Left lung (tissue), 14 donors: ENCODE measurements at places on chromosomes 1 and 21. TPM values are rescaled to one million over a fixed set of nuclear protein-coding genes. Genes with fewer than 3 reads are reported as not detected.

DNA sequence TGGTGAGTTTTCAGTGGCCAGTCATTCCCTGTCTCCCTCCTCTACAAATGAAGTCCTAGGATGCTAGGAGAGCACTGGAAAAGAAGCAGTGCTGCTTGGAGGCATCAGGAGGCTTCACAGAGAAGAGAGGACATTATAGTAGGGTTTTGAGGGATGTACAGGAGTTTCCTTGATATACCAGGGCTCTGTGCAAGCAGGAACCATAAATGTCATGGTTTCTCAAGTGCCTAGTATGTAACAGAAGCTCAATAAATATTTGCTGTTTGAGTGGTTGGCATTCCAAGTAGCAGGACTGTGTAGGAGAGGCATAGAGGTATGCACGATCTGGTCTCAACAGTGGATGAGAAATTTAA is 133.5 kb upstream of the WNT4 start:
- H3K4me1 ChIP-seq, result no peaks in the 10 kb centered on the region
- no peaks in the 10 kb centered on the region for H3K36me3 ChIP-seq
- no peak overlapping the region for H3K27ac ChIP-seq
- H3K27me3 ChIP-seq, result no peaks in the 10 kb centered on the region
- H3K4me3 ChIP-seq, result no peak overlapping the region

GRCh38 chr1:225462429-225462713 is 34.5 kb upstream of the LBR start:
- no peaks in the 10 kb centered on the region for H3K27me3 ChIP-seq
- no peak overlapping the region for H3K27ac ChIP-seq
- no peak overlapping the region for H3K4me3 ChIP-seq
- no peaks in the 10 kb centered on the region for H3K36me3 ChIP-seq

- DNase-seq, result no peak
- peaks cover under 1% of the 10 kb centered on the region for H3K4me1 ChIP-seq
- H3K36me3 ChIP-seq, result no peaks in the 10 kb centered on the region
- no peaks in the 10 kb centered on the region for H3K27me3 ChIP-seq
- no peak overlapping the region for H3K4me3 ChIP-seq
These were observed 27.9 kb downstream of the PGM1 start for GRCh38 chr1:63621075-63621474.

DNA sequence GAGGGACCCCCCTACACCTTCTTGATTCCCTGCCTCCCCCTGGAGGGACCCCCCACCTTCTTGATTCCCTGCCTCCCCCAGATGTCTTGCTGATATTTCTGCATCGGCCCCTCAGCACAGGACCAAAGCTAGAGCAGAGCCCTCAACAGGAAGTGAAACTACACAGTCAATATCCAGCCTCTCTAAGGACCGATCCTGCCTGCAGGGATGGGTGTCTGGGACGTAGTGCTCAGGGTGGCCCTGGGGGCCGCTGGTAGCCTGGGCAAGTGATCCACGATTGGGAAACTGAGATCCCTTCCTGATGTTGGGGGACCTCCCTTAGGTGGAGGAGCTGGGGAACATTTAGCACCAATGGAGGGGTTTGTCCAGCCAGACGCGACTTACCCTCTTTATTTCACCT is 3.9 kb upstream of the LEFTY2 start:
- no peak overlapping the region for H3K4me3 ChIP-seq
- H3K27ac ChIP-seq, result no peak overlapping the region
- H3K4me1 ChIP-seq, result peaks cover 19% of the 10 kb centered on the region
- DNase-seq, result no peak
- H3K27me3 ChIP-seq, result no peaks in the 10 kb centered on the region
- no peaks in the 10 kb centered on the region for H3K36me3 ChIP-seq

GRCh38 chr1:47703981-47704596 is 266.2 kb downstream of the FOXD2 start:
- no peak for DNase-seq
- peaks cover 5% of the 10 kb centered on the region for H3K4me1 ChIP-seq
- H3K27ac ChIP-seq, result no peak overlapping the region
- H3K36me3 ChIP-seq, result no peaks in the 10 kb centered on the region
- no peak overlapping the region for H3K4me3 ChIP-seq
- H3K27me3 ChIP-seq, result peaks cover 43% of the 10 kb centered on the region

DNA sequence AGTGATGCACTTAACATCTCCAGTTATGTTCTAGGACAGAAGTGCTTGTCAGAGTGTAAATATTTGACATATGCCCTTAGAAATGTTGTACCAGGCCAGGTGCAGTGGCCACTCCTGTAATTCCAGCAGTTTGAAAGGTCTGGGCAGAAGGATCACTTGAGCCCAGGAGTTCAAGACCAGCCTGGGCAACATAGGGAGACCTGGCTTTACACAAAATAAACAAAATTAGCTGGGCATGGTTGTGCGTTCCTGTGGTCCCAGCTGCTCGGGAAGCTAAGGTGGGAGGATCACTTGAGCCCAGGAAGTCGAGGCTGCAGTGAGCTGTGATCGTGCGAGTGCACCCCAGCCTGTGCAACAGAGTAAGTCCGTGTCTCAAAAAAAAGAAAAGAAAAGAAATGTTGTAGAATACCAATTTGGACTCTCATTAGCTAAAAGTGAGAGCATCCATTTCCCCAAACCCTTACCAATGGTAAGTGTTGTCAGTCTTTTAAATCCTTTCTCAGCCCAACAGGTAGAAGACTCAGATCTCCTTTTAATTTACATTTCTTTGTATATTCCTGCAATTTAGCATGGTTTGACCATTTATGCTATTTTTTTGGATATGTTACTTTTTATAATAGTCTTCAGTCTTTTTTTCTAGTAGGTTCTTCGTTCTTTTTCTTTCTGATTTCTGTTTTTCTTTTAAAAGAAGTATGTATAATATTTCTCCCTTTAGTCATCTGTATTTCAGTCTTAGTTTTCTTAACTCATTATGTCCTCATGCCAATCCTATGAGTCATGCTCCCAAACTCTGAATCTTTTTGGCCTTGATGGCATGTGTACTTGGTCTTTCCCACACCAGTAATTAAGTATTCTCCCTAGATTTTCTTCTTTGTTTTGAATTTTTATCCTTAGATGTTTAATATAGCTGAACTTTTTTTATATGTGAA is 74.4 kb downstream of the CAMTA1 start:
- H3K4me3 ChIP-seq, result no peak overlapping the region
- peak; percentile 51 for DNase-seq
- no peaks in the 10 kb centered on the region for H3K27me3 ChIP-seq

- no peak for DNase-seq
- H3K27ac ChIP-seq, result no peak overlapping the region
- no peaks in the 10 kb centered on the region for H3K36me3 ChIP-seq
- no peaks in the 10 kb centered on the region for H3K4me1 ChIP-seq
- H3K4me3 ChIP-seq, result no peak overlapping the region
These were observed 103.3 kb upstream of the DEPDC1 start for GRCh38 chr1:68600049-68600661.

DNA sequence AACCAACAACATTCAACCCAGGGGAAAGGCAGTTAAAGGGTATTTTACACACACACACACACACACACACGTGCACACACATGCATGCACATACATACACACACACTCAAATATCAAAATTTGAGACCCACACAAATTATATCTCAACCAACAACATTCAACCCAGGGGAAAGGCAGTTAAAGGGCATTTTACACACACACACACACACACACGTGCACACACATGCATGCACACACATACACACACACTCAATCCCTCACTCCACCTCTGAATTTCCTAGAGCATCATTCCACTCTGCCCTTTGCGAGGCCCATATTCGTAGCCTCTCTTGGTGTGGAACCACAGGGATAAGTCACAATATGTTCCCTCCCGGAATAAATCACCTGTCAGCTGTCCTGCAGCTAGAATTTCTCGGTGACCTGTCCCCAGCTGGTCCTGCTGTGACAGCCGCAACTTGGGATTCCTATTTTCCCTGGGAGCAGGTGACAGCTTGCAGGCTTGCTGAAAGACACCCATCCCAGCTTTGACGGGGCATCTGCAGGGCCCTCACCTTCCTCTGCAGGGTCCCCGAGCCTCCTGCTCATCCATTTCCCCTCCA is 122.7 kb downstream of the PSMG1 start:
- H3K36me3 ChIP-seq, result no peaks in the 10 kb centered on the region
- H3K4me1 ChIP-seq, result no peaks in the 10 kb centered on the region
- no peak overlapping the region for H3K4me3 ChIP-seq
- no peaks in the 10 kb centered on the region for H3K27me3 ChIP-seq
- no peak overlapping the region for H3K27ac ChIP-seq

DNA sequence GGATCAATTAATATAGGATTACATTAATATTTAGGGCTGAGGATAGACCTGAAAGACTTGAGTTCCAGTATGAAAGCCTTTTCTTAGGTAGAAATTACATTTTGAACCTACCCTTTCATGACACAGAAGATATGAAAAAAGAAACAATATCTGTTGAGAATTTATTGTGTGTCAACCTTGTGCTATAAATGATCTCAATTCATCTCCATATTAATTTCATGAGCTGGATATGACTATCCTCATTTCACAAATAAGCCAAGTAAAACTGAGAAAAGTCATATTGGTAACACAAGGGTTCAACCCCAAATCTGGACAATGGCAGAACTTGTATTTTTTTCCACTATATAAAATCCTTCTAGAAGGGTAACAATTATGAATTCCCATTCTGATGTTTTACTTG is 120.0 kb downstream of the TRIM33 start:
- no peaks in the 10 kb centered on the region for H3K27me3 ChIP-seq
- H3K4me3 ChIP-seq, result no peak overlapping the region
- H3K4me1 ChIP-seq, result no peaks in the 10 kb centered on the region

DNA sequence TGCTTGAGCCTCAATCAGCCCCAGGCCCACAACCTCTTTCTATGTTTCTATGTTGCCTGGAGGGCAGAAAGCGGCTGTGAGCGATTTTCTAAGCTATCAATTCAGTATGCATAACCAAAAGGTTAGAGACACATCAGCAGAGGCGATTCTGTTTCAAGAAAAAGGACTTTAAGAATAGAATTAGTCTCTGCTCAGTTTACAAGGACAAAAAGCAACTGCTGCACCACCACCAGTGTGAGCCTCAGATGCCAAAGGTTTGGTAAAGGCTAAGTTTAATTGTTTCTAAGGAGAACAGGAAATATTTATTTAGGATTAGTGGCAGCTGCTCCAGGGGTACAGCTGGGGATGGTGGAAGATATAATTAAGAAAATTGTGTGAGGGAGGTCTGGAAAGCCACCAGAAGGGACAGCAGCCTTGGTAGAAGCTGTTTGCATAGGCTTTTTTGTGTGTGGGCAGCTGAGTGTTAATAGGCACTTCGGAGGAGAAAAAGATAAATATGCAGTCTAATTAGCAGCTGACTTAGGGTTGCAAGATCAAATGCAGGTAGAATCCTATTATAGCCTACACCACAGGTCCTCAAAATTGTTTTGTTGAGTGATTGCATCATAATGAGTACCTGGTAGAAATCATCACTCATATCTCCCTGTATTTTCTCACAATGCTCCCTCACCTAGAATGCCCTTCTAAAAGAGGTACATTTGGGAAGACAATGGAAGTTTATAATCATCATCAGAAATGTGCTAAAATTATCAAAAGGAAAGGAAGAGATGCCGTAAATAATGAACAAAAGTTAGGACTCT is 35.8 kb downstream of the ZC3H11B start:
- H3K36me3 ChIP-seq, result no peaks in the 10 kb centered on the region
- H3K27me3 ChIP-seq, result no peaks in the 10 kb centered on the region
- H3K27ac ChIP-seq, result no peak overlapping the region

DNA sequence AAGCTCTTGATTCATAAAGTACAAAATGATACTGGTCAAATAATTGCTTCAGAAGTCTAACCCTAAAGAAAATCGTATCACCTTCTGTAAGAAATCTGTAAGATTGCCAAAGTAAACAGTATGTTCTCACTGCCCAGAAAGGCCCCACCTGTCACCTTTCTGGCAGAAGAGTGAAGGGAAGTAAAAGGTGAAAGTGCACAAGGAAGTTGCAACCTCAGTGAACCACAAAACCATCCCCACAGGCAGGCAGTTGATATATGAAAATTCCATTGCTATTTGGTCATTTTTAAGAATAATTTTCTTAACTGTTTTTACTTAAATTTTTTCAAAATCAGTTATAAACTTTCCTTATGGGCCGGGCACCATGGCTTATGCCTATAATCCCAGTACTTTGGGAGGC is 48.5 kb upstream of the FBXO28 start:
- no peaks in the 10 kb centered on the region for H3K27me3 ChIP-seq
- DNase-seq, result no peak
- no peak overlapping the region for H3K4me3 ChIP-seq
- no peak overlapping the region for H3K27ac ChIP-seq

DNA sequence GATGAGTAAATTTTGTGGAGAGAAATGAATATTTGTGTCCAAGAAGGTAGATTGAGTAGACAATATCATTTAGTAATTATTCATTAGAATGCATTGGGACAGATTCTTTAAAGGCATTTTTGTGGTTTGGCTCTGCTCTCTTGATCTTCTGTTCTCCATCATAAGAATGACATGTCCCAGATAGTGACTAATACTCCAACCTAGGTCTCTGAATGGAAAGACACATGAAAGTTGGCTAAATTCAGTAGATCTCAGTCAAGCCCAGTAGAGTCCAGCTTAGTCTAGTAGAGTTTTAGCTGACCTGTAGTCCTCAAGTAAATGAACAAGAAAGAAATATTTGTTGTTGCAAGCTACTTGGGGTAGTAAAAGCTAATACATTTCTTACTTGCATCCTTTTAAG is 61.8 kb upstream of the DNAH14 start:
- H3K27me3 ChIP-seq, result no peaks in the 10 kb centered on the region
- no peak overlapping the region for H3K27ac ChIP-seq
- no peaks in the 10 kb centered on the region for H3K36me3 ChIP-seq
- H3K4me3 ChIP-seq, result no peak overlapping the region

DNA sequence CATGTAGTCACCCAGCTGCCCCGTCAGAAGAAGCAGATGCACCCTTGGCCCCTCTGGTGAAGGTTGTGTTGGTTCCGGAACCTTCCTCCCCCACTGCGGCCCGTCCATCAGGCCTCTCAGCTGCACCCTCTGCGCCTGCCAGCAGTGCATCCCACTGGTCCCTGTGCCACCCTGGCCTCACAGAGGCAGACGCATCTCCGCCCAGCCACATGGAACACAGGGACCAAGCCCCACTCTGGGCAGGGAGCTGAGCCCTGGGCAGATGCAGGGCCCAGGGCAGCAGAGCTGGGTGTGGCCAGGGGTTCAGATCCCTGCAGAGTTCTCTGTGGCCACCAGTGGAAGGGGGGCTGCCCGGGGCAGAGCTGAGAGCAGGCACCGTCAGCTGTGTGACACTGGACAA is 50.6 kb downstream of the SLC19A1 start:
- peaks cover 7% of the 10 kb centered on the region for H3K4me1 ChIP-seq
- H3K36me3 ChIP-seq, result no peaks in the 10 kb centered on the region
- no peak overlapping the region for H3K4me3 ChIP-seq
- H3K27ac ChIP-seq, result no peak overlapping the region
- no peak for DNase-seq

Gene SFN
- polyA plus RNA-seq, result 0.81 TPM

Gene DIRAS3
- 2.4 TPM for polyA plus RNA-seq

Gene NT5C1A
- polyA plus RNA-seq, result not detected

Gene RNF186
- not detected for polyA plus RNA-seq

Gene AADACL3
- not detected for polyA plus RNA-seq

Gene OR2L13
- not detected for polyA plus RNA-seq

Gene LCE1B
- not detected for polyA plus RNA-seq

Gene S100A5
- 0.18 TPM for polyA plus RNA-seq

Gene PDZK1
- 1.9 TPM for polyA plus RNA-seq

Gene TRIM58
- 3.1 TPM for polyA plus RNA-seq
